Nucleus accumbens (tissue), 56 donors: ENCODE measurements at places on chromosomes 5 and 9.

GRCh38 chr5:68845131-68845530 lies 248.7 kb upstream of the SLC30A5 start:
- DNase-seq = no peak

GRCh38 chr9:136154943-136155342 lies 36.3 kb upstream of the TMEM250 start:
- no peak for DNase-seq

GRCh38 chr9:98944057-98944733 lies 488 bp downstream of the COL15A1 start:
- no peak for DNase-seq

DNA sequence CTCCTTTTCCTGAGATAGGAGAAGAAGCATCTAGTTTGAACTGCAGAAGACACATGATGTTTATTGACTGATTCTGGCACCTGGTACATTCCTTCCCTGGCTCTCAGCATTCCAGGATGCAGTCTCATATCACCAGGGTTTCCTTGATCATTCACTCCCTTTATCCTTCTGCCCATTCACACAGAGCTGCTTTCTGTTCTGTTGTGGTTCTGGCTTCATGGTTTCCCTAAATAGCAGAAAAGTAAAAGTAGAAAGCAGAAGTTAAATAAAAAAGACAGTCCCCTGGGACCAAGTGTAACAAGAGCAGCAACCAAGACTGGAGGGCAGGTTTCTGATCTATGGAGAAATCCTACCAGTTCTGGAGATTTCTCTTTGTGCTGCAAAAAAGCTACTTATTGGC lies 3.2 kb downstream of the IFNA8 start:
- no peak for DNase-seq

- peak; percentile 25 for DNase-seq
These were observed 135.9 kb upstream of the OTULINL start for GRCh38 chr5:14445576-14446290.

- no peak for DNase-seq
These were observed 344.1 kb downstream of the TMEM38B start for GRCh38 chr9:106038266-106039001.

- no peak for DNase-seq
These were observed 243.8 kb upstream of the ADAMTSL1 start for GRCh38 chr9:18229992-18230676.

DNA sequence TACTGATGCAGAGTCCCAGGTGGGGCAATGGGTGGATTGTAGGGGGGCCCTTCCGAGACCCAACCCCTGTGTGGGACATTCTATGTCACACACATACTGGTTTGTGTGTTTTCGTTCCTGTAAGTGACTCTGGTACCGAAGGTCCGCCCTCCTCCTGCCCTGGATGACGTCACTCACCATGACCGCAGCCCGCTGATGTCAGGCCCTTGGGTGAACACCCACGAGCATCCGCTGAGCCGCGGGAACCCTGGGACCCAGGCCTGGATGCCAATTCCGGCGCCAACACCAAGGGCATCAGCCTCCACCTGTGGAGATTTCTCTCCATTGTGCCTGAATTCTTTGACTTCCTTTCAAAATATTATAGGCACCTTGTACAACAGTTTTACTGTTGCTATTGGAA lies 184.3 kb downstream of the MTRR start:
- no peak for DNase-seq

- no peak for DNase-seq
These were observed 6.4 kb downstream of the IL3 start for GRCh38 chr5:132066871-132067270.

DNA sequence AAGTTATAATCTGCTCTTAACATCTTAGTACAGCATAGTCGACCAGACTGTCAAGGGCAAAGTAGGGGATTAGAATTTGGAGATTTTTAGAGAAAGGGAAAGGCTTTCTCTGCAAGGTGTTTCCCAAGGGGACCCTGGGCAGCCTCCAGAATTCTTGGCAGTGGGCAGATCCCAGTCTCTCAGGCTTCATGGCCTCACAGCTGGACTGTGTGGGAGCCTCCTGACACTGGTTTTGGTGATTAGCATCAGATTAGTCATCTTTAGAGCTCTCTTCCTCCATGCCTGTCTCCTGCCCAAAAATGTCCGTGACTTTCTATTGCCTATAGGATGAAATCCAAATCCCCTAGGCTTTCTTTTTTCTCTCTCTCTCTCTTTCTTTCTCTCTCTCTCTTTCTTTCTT lies 370.7 kb downstream of the ZSWIM6 start:
- no peak for DNase-seq
